ENCODE measurements at places on chromosomes 16 and 17. TPM values are rescaled to one million over a fixed set of nuclear protein-coding genes. Genes with fewer than 3 reads are reported as not detected.

- H3K36me3 ChIP-seq = no peaks in the 10 kb centered on the region
- no peak overlapping the region for H3K27ac ChIP-seq
- H3K4me1 ChIP-seq = peaks cover 8% of the 10 kb centered on the region
- H3K4me3 ChIP-seq = no peak overlapping the region
Measured at GRCh38 chr16:86396901-86397311, 113.4 kb upstream of the FOXF1 start.

DNA sequence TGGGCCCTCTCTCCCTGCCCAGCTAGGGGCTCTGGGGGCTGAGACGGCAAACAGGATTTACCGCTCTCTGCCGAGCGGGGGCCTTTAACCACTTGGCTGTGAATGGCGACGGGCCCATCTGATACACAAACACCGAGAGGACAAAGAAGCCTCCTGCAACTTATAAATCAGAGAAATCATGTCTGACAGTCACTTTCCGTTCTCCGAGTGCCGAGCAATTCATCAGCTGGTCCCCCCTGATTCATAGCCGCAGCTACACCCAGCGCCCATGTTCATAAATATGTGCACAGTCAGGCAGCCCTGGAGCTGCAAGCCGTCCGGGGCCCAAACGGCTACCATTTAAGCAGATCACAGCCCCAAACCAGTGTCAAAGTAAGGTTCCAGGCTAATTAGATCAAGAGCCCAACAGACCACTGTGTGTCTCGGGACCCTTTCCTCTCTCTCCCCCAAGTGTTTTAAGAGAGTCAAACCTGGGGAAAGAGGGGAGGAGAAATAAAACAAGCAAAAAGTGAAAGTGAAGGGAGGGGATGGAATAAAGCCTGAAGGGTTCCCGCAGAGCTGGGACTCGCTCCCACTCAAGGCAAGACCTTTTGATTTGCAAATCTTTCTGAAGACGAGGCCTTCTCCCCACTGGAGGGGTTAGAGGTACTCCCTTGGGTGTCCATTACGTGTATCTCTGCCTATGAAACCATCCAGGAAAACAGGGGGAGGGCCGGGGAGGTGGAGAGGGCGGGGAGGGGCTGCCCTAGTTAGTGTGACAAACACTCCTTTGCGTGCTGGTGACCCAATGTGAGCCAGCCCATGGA is 154.7 kb downstream of the C16orf78 start:
- DNase-seq = no peak
- no peaks in the 10 kb centered on the region for H3K27me3 ChIP-seq
- H3K27ac ChIP-seq = no peak overlapping the region
- peak overlapping the region; percentile 42 for H3K4me3 ChIP-seq
- peaks cover 6% of the 10 kb centered on the region for H3K4me1 ChIP-seq

The TBC1D24 gene
- 34.3 TPM for total RNA-seq

GRCh38 chr16:74099530-74099929 is 197.1 kb upstream of the PSMD7 start:
- no peaks in the 10 kb centered on the region for H3K27me3 ChIP-seq
- H3K4me1 ChIP-seq = no peaks in the 10 kb centered on the region

The THOC6 gene
- total RNA-seq = 32.7 TPM

The SULT1A2 gene
- total RNA-seq = 40.8 TPM

The ELMO3 gene
- 25.1 TPM for total RNA-seq

- DNase-seq = peak; percentile 65
- H3K27me3 ChIP-seq = no peaks in the 10 kb centered on the region
- H3K27ac ChIP-seq = peak overlapping the region; percentile 21
- H3K4me1 ChIP-seq = peaks cover 15% of the 10 kb centered on the region
Measured at GRCh38 chr17:59093702-59094231, 12.9 kb downstream of the TRIM37 start.

GRCh38 chr17:9361188-9361955 is 214.2 kb downstream of the STX8 start:
- peaks cover 2% of the 10 kb centered on the region for H3K4me1 ChIP-seq
- DNase-seq = no peak
- H3K27me3 ChIP-seq = no peaks in the 10 kb centered on the region
- H3K36me3 ChIP-seq = no peaks in the 10 kb centered on the region
- no peak overlapping the region for H3K27ac ChIP-seq

The RNF112 gene
- 0.76 TPM for total RNA-seq

The CTRL gene
- total RNA-seq = 4.2 TPM

DNA sequence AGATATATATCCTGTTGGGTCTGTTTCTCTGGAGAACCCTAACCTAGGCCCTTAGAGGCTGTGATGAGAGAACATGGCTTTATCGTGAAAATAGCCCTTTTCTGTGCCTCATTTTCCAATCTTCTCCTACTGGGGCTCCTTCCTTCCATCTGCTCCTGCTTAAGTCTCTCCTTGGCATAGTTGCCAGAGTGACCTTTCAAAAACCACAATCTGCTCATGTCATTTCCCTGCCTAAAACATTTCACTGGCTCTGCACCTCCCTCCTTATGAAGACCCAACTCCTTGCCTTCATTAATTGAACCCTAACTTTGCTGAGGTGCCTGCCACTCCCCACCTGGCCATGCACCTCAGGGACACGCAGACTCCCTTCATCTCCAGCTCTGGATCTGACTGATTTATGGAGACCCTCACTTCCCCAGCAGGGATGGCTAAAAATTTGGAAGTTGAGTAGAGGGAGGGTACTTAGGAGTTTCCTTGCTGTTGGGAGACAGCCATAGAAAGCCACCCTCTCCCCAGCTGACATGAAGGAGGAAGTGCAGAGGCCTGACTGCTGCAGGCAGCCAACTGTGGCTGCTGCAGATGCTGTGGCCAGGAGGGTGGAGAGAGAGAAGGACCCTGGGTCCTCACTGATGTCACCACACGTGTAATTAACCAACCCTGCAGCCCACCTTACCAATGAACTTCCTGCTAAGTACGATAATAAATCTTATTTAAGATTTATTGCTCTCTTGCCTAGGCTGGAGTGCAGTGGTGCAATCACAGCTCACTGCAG is 6.3 kb upstream of the GGA2 start:
- H3K4me1 ChIP-seq = no peaks in the 10 kb centered on the region
- no peaks in the 10 kb centered on the region for H3K27me3 ChIP-seq
- H3K36me3 ChIP-seq = no peaks in the 10 kb centered on the region
- no peak overlapping the region for H3K4me3 ChIP-seq
- no peak for DNase-seq

DNA sequence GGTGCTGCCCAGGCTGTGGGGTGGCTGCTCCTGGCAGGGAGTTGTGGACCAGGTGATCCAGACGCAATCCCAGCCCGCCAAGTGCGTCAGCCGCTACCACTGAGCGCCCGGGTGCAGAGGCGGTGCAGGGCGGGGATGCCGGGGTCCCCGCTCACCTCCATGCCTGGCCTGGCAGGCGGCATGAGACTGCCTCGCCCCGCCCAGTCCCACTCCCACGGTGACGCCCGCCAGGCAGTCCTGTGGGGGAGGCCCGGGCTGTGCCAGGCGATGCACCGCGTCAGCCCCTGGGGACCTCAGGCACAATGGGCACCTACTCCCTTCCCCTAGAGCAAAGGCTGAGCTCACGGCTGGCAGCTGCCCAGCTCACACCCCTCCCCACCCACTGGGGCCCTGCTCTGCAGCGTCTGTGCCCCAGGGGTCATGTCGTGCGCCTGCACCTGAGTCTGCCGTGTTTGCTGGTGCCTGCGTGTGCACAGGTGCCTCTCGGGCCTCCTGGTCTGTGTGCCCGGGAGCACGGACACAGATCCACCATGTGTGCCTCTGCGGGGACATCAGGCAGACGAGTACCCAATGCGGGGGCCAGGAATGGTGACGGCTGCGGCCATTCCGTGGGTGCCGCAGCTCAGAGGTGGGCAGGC is 5.3 kb downstream of the RPUSD1 start:
- no peak for DNase-seq
- H3K27me3 ChIP-seq = no peaks in the 10 kb centered on the region
- H3K27ac ChIP-seq = no peak overlapping the region
- no peaks in the 10 kb centered on the region for H3K36me3 ChIP-seq
- H3K4me3 ChIP-seq = no peak overlapping the region
- H3K4me1 ChIP-seq = peaks cover 11% of the 10 kb centered on the region

- DNase-seq = peak; percentile 85
- H3K36me3 ChIP-seq = peaks cover 41% of the 10 kb centered on the region
- H3K4me1 ChIP-seq = peaks cover 8% of the 10 kb centered on the region
- no peaks in the 10 kb centered on the region for H3K27me3 ChIP-seq
- peak overlapping the region; percentile 61 for H3K4me3 ChIP-seq
Measured at GRCh38 chr16:67149276-67150046, 1.3 kb downstream of the B3GNT9 start.

DNA sequence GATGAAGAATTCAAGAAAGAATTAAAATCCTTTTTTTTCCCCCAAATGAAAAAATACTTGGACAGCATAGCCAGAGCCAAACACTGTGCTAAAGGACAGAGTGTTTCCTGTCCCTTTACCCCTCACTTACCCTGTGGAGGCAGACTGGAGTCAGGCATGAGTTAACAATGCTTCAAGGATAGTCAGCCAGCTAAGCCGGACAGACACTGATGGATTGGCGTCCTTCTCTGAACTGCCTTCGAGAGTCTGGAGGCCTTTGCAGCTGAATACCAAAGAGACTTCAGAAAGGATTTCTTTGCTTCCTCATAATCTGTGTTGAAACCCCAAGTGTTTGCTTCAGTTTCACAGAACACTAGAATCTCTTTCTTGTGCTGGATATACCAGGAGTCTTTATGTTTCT is 4.6 kb downstream of the METTL9 start:
- DNase-seq = no peak
- H3K27ac ChIP-seq = no peak overlapping the region
- H3K27me3 ChIP-seq = no peaks in the 10 kb centered on the region

DNA sequence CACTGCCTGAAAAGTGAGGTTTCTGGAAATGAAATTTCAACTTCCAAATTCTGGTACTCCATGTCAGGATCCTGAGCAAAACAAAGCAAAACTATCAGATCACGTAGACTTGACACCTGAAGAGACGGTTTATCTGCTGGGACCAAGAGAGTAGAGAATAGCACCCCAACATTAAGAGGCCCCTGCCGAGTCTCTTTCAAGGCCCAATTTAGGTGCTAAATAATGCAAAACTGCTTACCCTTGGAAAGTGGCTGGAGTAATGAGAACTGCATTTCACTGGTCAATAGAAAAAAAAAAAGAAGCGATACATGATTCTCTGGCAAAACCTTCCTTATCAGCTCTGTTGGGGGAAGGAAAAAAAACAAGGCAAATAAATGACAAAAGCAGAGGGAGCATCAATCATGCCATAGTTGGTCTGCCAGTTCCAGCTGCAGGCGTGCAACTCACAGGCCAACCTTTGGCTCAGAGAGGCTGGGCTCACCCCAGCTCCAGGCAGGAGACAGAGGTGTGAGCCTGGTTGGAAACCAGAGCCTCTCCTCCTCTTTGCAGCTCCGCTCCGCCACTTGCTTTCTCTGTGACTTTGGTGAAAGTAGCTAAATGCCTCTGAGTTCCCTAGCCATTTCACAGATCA is 595.2 kb downstream of the TOX3 start:
- H3K36me3 ChIP-seq = no peaks in the 10 kb centered on the region
- no peak for DNase-seq
- no peaks in the 10 kb centered on the region for H3K4me1 ChIP-seq

DNA sequence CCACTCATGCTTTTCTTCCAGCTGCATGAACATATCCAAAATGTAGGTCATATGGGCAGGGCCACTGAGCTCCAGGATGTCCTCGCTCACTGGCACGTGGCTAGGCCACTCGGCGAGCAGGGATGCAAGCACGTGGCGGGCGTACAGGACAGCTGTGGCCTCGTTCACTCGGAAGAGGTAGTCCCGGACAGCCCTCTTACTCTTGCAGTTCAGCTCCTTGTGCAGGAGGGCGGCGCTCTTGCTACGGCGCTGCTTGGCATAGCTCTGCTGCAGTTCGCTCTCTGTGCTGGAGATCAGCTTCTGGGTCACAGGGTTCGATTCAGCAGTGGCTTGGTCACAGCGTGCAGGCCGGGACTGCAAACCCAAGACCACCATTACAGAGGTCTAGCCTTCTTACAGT is 53.1 kb upstream of the ATP2A3 start:
- no peak overlapping the region for H3K4me3 ChIP-seq
- no peaks in the 10 kb centered on the region for H3K4me1 ChIP-seq
- peaks cover 92% of the 10 kb centered on the region for H3K36me3 ChIP-seq
- H3K27ac ChIP-seq = no peak overlapping the region
- no peaks in the 10 kb centered on the region for H3K27me3 ChIP-seq

The EIF1 gene
- total RNA-seq = 917 TPM

DNA sequence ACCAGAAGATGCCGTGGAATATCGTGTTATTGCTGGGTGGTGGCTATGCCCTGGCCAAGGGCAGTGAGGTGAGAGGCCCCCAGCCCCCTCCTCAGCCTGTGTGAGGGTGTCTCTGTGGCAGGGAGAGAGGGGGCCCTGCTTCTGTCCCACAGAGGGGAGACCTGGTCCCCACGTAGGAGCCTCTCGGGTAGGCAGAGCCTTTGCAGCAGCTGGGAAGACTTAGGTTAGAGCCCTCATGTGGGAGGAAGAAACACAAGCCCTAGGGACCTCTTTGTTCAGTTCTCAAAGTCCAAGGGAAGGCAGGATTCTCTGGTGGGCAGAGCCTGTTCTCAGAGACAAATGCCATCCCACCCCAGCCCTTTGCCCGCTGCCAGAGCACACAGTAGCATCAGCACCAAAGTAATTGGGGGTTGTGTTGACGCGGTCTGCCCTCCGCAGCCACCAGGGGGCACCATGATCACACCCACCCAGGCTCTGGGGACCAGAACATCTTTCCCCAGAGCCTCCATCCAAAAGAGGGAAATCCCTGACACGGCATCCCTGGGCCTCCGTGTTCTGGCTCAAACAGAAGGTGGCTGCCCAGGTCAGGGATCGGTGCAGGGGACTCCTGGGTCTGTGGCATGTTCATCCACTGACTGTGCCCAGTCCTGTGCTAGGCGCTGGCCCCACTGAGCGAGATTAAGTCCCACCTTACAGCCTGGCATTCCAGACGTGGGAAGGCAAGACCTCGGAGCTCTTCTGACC is 11.5 kb upstream of the FOXN1 start:
- no peaks in the 10 kb centered on the region for H3K4me1 ChIP-seq
- no peaks in the 10 kb centered on the region for H3K27me3 ChIP-seq
- DNase-seq = peak; percentile 72
- no peak overlapping the region for H3K4me3 ChIP-seq
- no peak overlapping the region for H3K27ac ChIP-seq

DNA sequence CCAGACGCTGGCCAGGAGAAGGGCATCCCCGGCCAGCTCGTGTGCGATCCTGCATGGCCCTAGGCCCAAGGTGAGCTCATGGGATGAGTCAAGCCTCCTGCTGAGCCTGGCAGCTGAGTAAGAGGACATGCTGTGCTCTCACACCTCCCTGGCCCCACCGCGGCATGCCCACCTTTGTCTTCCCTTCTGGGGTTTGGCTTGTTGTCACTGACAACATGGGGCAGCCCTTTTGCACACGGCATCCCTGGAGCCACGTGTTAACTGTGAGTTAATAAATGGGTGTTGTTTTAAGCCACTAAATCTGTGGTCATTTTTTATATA is 8.9 kb upstream of the TNS4 start:
- no peak for DNase-seq
- H3K4me3 ChIP-seq = no peak overlapping the region
- H3K36me3 ChIP-seq = no peaks in the 10 kb centered on the region
- no peaks in the 10 kb centered on the region for H3K27me3 ChIP-seq
- H3K4me1 ChIP-seq = peaks cover 9% of the 10 kb centered on the region

The CCL4L2 gene
- total RNA-seq = 1.7 TPM

The ELAC2 gene
- total RNA-seq = 41.6 TPM

The PYDC1 gene
- total RNA-seq = not detected
